Motor neuron (in vitro differentiated cells): ENCODE measurements at places on chromosomes 3 and 15. TPM values are rescaled to one million over a fixed set of nuclear protein-coding genes. Genes with fewer than 3 reads are reported as not detected.
A peak's percentile ranks its signal among the peaks of the same experiment; 100 is the strongest.

DNA sequence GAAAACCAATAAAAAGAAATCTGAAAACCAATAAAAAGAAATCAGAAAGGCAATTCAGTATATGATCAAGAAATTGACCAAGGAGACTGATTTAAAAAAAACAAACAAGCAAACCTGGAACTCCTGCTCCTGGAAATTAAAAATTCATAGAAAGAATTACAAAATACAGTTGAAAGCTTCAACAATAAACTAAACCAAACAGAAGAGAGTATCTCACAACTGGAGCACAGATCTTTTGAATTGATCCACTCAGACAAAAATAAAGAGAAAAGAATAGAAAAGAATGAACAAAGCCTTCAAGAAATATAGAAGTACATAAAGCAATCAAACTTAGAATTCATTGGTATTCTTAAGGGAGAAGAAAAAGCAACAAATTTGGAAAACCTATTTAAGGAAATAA, 271.4 kb downstream of the MBNL1 start:
- no peak for ATAC-seq

GRCh38 chr3:43861635-43862034, 170.9 kb downstream of the ABHD5 start:
- ATAC-seq = no peak

DNA sequence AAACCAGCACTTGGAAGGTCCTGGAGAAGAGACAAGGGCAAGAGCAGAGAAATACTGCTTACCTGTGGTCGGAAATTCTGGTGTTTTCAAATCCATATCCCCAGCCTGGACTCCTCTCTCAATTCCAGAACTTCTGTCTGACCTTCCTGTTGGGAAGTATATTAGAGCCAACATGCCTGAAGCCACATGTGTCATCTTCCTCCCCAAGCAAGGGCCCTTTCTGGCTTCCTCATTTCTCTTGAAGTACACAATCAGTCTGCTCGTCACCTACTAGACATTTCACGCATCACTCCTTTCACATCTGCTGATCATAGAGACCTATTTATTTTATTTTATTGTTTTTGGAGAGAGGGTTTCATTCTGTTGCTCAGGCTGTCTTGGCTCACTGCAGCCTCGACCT, 8.4 kb downstream of the PARP14 start:
- ATAC-seq = no peak

- ATAC-seq = peak; percentile 13
These were observed 6.8 kb downstream of the FYCO1 start for GRCh38 chr3:45988804-45989203.

- no peak for ATAC-seq
These were observed 4.4 kb upstream of the CLDN11 start for GRCh38 chr3:170414202-170414663.

Gene DPH6
- total RNA-seq = 11.0 and 11.5 TPM in 2 replicates

DNA sequence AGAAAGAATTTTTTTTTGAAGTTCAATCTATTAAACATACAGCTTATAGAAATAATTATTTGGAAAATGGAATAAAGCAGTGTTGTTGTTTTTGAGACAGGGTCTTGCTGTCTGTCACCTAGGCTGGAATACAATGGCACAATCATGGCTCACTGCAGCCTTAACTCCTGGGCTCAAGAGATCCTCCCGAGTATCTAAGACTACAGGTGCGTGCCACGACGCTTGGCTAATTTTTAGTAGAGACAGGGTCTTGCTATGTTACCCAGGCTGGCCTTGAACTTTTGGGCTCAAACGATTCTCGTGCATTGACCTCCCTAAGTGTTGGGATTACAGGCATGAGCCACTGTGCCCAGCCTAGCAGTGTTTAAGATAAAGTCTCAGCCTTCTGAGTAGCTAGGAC, 8.8 kb downstream of the BNIP2 start:
- no peak for ATAC-seq

- ATAC-seq = no peak
These were observed 605.0 kb downstream of the NLGN1 start for GRCh38 chr3:174002543-174002942.

DNA sequence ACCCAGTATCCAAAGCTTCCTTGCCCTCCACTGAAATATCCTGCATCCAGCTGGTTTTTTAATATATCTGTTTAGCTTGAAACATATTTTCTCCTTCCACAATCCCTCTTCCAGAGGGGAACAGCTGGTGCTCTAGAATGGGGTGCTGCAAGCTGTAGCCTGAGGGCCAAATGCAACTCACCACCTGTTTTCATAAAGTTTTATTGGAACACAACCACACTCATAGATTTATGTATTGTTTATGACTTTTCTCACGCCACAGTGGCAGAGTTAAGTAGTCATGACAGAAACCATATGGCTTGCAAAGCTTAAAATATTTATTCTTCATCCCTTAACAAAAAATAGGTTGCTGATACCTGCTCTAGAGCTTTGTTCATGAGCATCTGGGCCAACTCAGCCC, 298.7 kb downstream of the CLSTN2 start:
- ATAC-seq = no peak

Gene RTP1
- total RNA-seq = 0.24 TPM in 1 of 2 replicates, not detected in the other

GRCh38 chr15:33278816-33279612, 31.8 kb upstream of the RYR3 start:
- ATAC-seq = peak; percentile 58

DNA sequence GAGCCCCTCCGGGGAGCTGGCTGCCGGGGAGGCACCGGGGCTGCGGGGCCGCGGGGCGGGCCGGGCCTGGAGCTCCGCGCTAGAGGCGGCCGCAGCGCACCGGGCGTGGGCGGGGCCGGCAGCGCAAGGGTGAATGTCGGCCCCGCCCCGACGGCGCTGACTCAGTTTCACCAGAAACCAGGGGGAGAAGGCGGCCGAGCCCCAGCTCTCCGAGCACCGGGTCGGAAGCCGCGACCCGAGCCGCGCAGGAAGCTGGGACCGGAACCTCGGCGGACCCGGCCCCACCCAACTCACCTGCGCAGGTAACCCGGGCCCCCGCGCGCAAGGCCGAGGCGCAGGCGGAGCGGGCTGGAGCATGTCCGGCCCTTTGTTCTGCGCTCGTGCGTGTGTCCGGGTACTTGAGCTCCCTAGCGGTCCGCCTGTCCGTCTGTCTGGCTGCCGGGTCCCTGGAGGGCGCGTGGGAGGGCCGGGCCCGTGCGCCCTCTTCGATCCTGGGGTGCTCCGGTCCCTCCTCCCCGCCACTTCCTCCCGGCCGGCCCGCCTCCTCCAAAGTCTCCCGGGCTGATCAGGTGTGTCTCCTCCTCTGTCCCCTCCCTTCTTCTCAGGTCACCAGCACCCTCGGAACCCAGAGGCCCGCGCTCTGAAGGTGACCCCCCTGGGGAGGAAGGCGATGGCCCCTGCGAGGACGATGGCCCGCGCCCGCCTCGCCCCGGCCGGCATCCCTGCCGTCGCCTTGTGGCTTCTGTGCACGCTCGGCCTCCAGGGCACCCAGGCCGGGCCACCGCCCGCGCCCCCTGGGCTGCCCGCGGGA, at the start of gene SPINT1:
SPINT1 (plus strand) TSS at position 164 of the 811 bp plus-strand sequence; CDS start at position 671, 507 bp downstream.
- ATAC-seq = peak; percentile 69

GRCh38 chr3:143001369-143002082, at the start of gene U2SURP:
U2SURP (plus strand) TSS chr3:143001570; CDS start chr3:143001629, 59 bp downstream.
- ATAC-seq = peak; percentile 83

DNA sequence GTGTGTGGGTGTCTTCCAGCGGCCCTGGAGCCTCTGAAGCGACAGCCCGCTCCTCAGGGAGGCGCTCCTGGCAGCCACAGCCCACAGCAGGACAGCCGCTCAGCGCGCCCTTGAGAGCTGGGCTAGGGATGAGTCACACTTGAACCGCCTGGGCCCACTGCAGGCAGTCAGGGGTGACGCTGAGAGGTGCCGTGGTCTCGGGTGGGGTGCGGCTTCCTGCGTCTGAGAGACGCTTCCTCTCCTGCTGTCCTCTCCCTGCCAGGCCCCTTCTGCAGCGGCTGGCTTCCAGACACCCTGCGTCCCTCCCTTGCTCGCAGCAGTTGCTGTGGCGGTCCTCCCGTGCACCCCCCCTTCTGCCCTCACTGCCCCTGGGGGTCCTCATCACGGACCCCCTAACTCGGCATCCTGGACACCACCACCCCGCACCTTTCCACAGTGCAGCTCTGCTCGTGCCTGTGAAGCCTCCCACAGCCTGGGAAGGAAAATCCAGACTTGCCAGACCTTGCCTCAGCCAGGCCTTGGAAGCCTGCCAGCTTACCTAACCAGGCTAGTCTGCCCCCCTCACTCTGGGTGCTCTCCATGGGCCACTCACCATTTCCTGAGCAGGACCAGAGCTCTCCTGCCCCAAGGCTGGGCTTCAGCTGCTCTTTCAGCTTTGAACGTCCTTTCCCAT, 1.1 kb upstream of the SPTBN5 start:
- ATAC-seq = peak; percentile 95

GRCh38 chr3:34155666-34156065, 357.2 kb downstream of the PDCD6IP start:
- no peak for ATAC-seq

DNA sequence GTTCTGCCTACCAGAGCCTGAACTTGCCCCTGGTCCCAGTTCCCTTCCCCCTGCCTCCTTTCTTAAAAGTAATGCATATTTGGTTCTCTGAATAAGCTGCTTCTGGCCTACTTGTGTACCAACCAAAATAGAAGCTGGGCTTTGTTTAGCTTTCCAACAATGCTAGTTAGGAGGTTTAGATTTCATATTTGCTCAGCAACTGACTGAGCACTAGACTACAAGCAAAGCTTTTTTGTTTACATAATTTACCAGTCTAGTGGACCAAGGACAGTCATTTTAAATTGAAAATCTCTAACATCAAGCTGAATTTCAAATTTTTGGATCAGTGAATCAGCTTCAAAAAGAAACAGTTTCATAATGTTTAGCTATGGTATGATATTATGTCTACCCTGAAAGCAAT, 331.2 kb downstream of the ULK4 start:
- peak; percentile 41 for ATAC-seq

- ATAC-seq = no peak
These were observed 108.8 kb downstream of the LRRK1 start for GRCh38 chr15:101027920-101028319.

- ATAC-seq = peak; percentile 93
These were observed 78.1 kb upstream of the LMOD3 start for GRCh38 chr3:69200384-69201068.

- peak; percentile 96 for ATAC-seq
These were observed 49.1 kb downstream of the TLNRD1 start for GRCh38 chr15:81049835-81050234.

Gene AMOTL2
- total RNA-seq = 44.6 and 44.7 TPM in 2 replicates

DNA sequence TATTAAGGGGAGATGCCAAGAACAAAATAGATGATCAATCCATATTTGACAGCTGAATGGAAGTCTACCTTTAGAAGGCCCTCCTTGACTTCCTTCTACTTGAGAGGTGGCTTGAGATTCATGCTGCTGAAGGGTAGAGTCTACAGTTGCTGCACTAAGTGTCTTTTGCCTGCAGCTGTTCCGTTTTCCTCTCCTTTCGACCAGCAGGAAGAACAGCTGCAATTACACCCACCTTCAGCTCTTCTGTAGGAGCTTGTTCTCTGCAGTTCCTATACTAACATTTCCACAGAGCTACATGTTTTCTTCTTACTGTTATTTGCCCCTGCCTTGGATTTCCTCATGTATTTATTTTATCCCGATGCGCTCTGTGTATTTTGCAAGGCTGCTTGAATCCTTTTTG, 79.1 kb downstream of the ARRDC4 start:
- no peak for ATAC-seq

Gene IL20RB
- total RNA-seq = 1.3 and 2.2 TPM in 2 replicates

- no peak for ATAC-seq
These were observed 505.1 kb downstream of the CNTN4 start for GRCh38 chr3:2603692-2604289.

- ATAC-seq = no peak
These were observed 20.7 kb downstream of the PPP1R2 start for GRCh38 chr3:195522254-195523023.

DNA sequence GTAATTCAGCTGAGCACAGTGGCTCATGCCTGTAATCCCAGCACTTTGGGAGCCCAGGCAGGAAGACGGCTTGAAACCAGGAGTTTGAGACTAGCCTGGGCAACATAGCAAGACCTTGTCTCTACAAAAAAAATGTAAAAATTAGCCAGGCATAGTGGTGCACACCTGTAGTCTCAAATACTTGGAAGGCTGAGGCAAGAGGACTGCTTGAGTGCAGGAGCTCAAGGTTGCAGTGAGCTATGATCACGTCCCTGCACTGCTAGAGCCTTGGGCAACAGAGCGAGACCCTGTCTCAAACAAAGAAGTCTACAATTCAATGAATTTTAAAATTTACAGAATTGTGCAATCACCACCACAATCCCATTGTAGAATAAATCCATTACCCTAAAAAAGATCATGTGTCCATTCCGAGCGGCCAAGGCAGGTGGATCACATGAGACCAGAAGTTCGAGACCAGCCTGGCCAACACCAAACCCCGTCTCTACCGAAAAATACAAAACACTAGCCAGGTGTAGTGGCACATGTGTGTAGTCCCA, 45.2 kb downstream of the FBXO22 start:
- no peak for ATAC-seq

- ATAC-seq = no peak
These were observed 11.9 kb upstream of the LEKR1 start for GRCh38 chr3:156814295-156814694.

Gene SLC9A9
- 5.4 and 5.9 TPM in 2 replicates for total RNA-seq

Gene PLA2G4E
- total RNA-seq = 0.54 TPM in 1 of 2 replicates, not detected in the other

DNA sequence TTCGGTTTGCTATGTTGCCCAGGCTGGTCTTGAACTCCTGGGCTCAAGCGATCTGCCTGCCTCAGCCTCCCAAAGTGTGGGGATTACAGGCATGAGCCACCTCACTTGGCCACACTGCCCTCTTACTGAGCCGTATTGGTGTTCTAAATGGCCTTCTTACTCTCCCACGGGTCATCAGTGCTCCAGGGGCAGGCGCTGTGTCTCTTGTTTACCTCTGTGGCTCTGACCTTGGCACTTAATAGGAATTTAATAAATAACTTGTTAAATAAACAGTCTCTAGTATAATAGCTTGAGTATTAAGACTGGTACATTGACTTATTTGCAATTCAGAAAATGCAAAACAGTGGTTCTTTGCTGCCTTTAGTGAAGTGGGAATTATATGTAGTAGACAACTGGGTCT, 13.7 kb downstream of the FLNB start:
- no peak for ATAC-seq

GRCh38 chr3:72068621-72069020, 283.7 kb upstream of the PROK2 start:
- ATAC-seq = no peak

Gene GOLGA8K
- total RNA-seq = 0.43 and 0.61 TPM in 2 replicates

- no peak for ATAC-seq
These were observed 213.0 kb downstream of the SSR3 start for GRCh38 chr3:156341831-156342416.
